ENCODE measurements at places on chromosomes 12 and 14.

DNA sequence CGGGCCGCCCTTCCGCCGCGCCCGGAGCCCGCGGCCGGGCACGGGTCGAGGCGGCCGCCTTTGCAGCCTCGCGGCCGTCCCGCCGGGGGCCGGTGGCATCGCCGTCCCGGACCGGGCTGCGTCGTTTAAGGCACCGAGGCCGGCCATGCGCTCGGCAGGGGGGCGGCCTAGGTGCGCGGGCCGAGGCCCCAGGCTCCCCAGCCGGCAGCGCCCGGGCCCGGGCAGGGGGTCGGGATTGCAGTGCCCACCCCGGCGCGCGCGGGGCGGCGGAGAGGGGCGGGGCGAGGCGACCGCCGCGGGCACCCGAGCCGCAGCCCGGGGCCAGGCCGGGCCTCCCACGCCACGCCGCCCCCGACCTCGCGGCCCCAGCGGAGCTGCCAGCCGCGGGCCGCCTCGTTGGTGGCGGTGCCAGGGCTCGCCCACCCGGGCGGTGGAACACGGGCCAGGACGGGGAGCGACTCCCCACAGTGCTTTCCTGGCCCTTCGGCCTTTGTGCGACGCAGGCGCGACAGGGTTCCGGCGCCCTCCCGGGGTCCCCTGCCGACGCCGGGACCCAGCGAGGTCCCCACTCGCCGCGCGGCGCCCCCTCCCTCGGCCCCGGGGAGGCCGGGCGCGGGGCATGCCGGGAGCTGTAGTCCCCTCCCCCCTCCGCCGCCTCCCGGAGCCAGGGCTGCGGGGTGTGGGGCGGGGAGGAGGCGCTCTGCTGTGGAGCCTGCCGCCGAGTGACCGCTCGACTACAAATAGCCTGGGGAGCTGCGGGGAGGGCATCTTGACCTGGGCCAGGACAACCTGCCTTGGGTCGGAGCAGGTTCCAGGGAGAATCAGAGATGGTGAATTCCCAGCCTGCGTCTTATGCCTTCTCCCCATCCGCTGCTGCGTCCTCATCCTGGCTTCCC, 769 bp downstream of the FKBP4 start:
- DNase-seq: peak; percentile 25

DNA sequence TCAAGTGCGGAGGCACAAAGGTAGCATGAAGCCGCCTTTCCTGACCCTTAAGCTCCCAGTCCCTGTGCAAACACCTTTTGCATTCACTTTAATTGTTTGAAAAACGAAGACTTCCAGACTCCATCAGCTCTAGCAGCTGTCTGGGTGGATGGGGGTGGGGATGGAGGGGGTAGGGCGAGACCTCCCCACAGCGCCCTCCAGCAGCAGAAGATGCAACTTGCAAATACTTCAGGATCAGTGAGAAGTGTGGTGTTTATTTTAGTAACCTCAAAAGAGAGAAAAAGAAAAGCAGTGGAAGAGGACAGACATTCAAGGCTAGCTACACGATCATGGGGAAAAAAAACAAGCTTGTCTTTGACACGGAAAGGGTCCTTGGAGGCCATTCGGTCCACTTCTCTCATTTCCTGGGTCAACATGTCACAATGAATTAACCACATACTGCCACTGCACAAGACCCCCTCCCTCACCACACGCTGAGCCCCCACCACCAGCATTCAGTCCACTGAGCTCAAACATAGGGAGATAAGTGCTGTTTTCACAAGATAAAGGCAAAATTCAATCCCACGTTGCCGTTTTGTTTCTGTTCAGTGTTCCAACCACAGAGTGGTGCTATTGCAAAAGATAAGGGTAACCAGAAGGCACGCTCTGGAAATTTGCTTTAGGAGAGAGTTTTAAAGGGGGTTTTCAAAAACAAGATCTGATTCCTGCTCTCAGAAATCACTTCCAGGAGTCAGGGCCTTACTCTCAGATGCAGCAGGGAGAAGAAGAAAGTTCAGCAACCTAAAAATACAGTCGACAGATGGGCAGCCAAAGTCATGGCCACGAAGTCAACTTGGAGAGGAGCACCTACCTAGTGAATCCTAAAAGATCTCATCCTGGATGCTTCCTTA, 3.3 kb upstream of the NTF3 start:
- no peak for DNase-seq

GRCh38 chr14:62158779-62159178, 396.6 kb downstream of the SNAPC1 start:
- DNase-seq: no peak

DNA sequence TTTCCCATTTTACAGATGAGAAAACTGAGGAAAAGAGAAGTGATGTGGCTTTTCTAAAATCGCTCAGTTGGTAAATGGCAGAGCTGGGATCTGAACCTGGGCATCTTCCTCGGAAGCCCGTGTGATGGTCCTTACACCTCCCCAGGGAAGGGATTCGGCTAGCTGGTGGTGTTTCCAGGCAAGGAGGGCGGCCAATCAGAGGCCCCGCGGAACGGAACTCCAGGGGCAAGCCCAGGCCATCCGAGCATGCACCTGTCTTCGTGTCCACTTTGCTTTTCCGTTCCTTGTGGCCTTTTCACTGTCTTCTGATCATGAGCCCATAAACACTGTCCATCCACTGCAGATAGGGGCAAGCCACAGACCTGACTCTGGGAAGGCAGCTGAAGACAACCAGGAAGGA, 114.8 kb upstream of the TMEM132D start:
- no peak for DNase-seq

DNA sequence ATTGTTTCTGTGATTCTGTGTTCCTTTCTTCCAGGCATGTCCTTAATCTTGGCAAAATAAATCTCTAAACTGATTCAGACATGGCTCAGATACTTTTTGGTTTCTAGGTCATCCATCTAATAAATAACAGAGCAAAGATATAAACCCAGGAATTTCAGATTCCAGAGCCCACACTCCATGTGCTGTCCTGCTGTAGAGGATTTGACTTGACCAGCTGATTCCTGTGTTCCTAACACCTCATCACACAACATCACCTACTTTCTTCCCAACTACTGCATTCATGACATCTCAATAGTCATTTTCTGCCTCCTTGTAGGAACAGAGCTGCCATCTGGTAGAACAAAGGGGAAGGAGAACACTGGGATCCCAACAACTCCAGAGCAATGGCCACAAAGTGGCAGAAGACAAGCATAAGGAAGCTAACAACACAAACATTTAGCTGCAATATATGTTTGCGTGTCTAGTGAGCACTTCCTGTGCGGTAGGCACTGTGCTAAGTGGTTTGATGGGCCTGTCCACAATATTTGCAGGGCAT, 91.9 kb upstream of the OVCH1 start:
- DNase-seq: no peak

DNA sequence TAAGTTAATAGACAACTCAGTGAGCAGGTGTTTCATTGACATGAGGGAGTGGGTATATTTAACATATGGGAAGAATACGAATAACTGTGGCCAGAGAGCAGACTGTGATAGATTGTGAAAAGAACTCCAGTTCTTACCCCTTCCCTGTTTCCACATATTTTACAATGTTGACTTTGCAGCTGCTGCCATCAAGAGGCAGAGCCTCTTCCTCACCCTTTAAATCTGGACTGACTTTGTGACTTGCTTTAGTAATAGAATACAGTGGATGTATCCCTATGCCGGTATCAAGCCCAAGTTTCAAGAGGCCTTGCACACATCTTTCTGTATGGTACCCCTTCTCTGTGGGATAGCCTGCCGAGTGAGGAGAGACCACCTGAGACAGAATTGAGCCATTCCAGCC, 356.7 kb downstream of the ETNK1 start:
- no peak for DNase-seq

- no peak for DNase-seq
Observed at GRCh38 chr12:11433664-11434063, 38.3 kb upstream of the PRB2 start.

GRCh38 chr14:32545095-32545494, 216.0 kb downstream of the AKAP6 start:
- DNase-seq: no peak

- DNase-seq: no peak
Observed at GRCh38 chr14:44963775-44964380, 1.9 kb downstream of the TOGARAM1 start.

DNA sequence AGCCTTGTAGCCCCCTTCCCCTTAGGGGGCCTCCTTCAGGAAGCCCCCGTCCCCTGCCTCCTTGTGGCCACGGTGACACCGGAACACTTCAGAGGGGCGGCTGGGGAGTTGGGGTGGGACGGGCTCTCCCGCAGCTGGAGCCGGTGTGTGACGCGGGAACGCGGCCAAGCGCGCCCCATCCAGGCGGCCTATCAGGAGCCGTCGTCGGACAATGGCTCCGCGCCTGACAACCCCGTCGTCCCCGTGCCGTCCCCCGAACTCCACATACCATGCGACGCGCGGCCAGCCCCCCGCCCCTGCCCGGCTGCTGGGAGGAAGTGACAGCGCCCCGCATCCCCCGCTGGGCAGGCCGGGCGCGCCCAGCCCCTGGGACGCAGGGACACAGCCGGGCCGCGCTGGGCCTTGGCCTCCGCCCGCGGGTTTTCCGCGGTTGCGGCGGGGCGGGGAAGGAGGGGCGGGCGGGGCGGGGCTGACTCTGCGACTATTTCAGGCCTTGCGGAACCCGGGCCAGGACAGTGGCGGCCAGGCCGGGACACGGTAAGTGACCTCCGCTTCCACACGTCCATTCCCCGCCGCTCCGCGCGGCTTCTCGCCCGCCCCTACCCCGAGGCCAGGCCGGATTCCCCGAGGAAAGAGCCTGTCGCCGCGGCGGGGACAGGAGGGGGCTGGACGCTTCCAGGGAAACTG, at the start of gene TNFAIP2:
Gene TNFAIP2, plus strand, starts transcription at position 515 of the 687 bp plus-strand sequence. CDS start 2,997 bp downstream, outside the sequence.
- DNase-seq: no peak

DNA sequence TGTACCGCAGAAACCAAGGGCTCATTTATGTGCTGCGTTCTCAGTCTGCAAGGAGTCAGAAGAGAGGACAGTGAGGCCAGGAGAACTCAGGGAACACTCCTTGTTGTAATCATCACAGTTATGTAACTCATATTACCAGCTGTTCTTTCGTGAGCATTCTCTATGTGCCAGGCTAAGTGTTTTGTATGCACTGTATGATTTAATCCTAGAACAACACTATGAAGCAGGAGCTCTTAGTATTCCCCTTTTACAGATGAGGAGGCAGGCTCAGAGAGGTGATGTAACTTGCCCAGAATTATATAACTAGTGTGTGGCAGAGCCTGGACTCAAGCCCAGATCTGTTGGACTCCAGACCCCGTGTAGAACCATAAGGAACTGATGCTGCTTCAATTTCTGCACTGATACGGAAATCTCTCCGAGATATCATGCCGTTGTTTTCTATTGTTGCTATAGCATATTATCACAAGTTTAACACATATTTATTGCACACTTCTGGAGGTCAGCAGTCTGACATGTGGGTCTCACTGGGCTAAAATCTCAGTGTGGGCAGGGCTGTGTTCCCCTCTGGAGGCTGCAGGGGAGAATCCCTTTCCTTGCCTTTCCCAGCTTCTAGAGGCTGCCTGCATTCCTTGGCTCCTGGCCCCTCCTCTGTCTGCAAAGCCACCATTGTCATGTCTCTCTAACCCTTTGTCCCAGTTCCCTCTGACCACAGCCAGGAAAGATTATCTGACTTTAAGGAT, 16.3 kb upstream of the CD9 start:
- DNase-seq: peak; percentile 53

DNA sequence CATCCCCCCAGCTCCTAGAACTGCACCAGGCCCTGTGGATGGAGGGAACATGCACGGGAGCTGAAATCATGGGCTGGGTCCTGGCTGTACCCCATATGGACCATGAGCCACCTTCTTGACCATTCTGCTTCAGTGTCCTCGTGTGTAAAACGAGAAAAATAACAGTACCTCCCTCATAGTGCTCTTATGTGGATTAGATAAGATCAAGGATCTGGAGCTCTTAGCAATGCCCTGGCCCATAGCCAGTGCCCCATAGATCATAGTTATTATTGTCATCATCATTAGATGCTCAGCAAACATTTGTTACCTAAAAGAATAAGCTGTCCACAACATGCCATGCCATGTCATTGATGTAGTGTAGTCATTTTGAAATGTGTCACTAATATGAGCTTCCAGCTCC, 71.3 kb downstream of the SYNE3 start:
- DNase-seq: no peak

DNA sequence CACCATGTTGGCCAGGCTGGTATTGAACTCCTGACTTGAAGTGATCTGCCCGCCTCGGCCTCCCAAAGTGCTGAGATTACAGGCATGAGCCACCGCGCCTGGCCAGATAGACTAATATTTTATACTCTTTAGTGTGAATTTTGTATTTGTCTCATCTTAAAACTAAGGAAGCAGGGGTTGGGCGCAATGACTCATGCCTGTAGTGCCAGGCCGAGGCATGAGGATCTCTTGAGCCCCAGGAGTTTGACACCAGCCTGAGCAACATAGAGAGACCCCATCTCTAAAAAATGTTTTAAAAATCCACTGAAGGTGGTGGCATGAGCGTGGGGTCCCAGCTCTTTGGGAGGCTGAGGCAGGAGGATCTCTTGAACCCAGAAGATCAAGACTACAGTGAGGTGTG, 9.0 kb downstream of the DYNC1H1 start:
- no peak for DNase-seq

GRCh38 chr14:33230021-33230420, 291.3 kb downstream of the NPAS3 start:
- DNase-seq: no peak

GRCh38 chr14:65222440-65222858, 120.1 kb upstream of the MAX start:
- DNase-seq: no peak

- no peak for DNase-seq
Observed at GRCh38 chr12:15863372-15863771, 18.8 kb upstream of the STRAP start.

- DNase-seq: no peak
Observed at GRCh38 chr12:44157359-44157758, 321.5 kb downstream of the TMEM117 start.

GRCh38 chr14:79376557-79376956, 834.7 kb downstream of the DIO2 start:
- no peak for DNase-seq

GRCh38 chr14:77058785-77059184, 30.3 kb upstream of the IRF2BPL start:
- DNase-seq: no peak

DNA sequence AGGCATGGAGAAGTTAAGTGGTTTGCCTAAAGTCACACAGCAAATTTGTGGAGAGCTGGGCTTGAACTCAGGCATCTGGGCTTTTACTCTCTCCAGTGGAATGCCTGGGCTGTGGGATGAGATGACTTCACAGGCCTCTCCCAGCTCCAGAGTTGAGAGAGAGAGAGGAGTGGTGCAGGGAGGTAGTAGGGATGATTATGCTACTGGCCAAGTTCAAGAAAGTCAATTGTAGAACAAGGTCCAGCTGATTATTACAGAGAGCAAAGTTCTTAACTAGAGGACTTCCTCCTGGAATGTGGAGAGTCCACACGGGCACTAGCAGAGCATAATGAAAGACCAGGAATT, 769 bp upstream of the EMP1 start:
- DNase-seq: no peak

Data from GM04504 (cell line).